ENCODE measurements at places on chromosomes 12 and 14.

- DNase-seq, result no peak
Observed at GRCh38 chr12:115456946-115457689, 773.1 kb upstream of the TBX3 start.

DNA sequence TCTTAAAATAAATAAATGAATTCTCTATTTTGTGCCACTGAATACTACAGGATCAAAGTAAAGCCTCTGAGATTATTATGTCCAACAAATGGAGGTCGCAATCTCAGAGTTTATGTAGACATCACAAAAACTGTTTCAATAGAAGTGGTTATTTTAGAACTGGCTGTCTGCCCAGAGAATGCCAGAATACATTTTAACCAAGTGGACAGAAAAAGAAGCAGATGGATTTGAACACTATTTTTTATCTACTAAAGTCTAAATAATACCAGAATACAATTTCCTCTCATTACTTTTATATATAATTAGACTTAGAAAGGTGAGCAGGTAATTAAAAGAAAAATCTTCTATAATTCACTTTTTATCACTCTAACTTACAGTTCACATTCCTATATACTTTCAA is 118.3 kb downstream of the MED13L start:
- no peak for DNase-seq

DNA sequence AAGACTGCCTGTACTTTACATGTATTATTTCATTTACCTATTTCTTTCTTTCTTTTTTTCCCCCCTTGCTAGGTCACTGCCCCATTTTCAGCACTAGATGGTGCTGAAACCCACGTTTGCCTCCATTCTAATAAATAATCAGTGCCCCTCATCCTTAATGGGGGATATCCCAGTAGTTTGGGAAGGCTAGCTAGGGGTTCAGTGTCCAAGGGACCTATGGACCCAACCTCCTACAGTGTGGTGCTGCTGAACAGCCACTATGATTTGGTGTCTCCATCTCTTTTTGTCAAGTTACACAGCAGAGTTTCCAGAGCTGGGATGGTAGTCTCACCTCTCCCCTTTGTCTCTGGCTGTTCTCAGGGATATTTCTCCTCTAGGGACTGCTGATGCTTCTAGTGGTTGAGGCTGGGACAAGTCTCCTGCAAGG is 6.5 kb upstream of the HCFC2 start:
- DNase-seq, result peak; percentile 33

- DNase-seq, result no peak
Observed at GRCh38 chr12:122795807-122796206, 21.4 kb downstream of the CCDC62 start.

Measured in immature natural killer cell (primary cell).